PC-3 (cell line): ENCODE measurements at places on chromosomes 7 and 10. TPM values are rescaled to one million over a fixed set of nuclear protein-coding genes. Genes with fewer than 3 reads are reported as not detected.
A peak's percentile ranks its signal among the peaks of the same experiment; 100 is the strongest.

STK17A gene
- total RNA-seq = 75.4 and 82.5 TPM in 2 replicates

GRCh38 chr7:32072397-32072796, 2.2 kb upstream of the PDE1C start:
- no peak for DNase-seq

DNA sequence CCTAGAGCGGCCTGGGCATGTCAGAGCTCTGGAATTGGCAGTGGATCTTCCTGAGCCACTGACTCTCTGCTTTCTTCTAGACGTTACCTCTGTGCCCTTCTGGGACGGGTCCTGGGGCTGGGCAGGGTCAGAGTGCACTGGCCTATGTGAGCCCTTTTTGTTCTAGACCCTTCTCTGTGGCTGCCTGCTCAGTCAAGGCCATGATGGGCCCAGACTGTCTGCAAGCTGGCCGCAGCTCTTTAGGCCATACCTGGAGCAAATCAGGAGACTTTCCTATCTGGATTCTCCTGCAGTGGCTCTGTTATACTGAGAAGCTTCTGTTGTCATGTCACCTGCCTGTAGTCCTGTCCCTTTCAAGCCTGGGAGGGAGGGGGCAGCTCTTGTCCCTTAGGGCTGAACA, 70.1 kb downstream of the ADCY1 start:
- DNase-seq = no peak

DNA sequence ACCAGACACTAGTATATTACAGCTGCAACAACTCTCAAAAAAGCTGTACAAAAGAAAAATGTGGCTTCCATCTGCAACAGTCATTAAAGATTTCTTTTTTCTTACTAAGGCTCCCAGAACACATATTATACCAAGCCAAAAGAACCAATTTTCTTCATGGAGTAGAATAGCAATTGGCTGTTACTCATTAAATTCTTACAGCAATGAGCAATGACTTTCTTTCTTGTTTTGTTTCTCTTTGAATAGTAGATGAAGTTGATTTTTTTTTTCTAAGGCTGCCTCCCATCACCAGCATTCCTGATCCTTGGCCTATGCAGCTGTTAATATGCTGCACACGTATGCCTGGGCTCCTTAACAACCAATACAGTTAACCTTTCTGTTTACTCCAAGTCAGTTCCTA, 36.6 kb upstream of the SPOCK2 start:
- no peak for DNase-seq

DNA sequence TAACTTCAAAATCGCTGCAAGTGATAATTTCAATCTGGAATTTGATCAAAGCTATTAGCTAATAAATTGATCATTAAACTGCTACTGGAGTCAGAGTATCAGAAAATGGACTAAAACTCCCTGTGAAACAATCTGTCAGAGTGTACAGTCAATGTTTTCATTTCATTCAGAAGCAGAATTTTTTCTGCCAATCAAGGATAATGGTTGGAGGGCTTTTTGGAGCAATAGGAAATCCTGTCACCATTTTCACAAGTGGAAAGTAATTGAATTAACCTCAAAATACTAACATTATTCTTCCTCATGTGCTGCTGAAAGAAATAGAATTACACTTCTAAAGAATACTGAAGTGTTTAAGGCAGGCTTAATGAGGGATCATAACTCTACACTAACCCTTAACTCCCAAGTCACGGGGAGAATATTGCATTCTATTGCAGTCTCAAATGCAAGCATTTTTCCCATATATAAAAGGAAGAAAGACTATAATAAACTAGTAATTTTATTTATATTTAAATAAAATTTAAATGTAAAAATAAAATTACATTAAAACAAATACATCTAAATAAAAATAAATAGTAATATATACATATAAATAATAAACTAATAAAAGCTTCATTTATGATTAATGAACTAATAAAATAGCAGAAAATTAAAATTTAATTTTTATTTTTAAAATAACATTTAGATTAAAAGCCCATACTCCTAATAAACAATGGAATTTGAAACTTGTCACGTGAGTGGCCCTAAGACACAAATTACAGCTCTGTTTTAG, 67.1 kb downstream of the SEMA3E start:
- no peak for DNase-seq

MYL10 gene
- total RNA-seq = 0.69 TPM in 1 of 2 replicates, not detected in the other

DNA sequence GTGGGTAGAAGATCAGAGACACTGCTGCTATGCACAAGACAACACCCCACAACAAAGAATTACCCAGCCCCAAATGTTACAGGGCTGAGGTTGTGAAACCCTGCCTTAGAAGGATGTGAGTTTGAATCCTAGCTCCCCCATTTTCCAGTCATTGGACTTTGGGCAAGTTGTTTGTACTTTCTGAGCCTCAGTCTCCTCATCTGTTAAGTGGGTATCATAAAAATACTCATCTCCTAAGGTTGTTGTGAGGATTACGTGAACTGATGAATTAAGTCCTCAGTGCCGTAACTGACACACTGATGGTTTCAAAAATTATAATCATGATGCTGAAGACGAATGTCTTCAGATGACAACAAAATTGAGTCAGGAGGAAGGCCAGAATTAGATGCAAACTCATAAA, 30.3 kb downstream of the RHOBTB1 start:
- DNase-seq = no peak

IGF2BP3 gene
- 8.9 and 11.7 TPM in 2 replicates for total RNA-seq

DNA sequence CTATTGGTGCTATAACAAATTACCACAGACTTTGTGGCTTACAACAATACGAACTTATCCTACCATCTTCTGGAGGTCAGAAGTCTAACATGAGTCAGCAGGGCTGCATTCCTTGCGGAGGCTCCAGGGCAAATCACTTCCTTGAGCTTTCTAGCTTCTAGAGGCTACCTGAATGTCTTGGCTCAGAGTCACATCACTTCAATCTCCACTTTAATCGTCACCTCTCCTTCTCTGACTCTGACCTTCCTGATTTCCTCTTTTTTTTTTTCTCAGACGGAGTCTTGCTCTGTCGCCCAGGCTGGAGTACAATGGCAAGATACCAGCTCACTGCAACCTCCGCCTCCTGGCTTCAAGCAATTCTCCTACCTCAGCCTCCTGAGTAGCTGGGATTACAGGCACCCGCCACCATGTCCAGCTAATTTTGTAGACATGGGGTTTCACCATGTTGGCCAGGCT, 44.6 kb upstream of the ANAPC16 start:
- peak; percentile 93 for DNase-seq

DNA sequence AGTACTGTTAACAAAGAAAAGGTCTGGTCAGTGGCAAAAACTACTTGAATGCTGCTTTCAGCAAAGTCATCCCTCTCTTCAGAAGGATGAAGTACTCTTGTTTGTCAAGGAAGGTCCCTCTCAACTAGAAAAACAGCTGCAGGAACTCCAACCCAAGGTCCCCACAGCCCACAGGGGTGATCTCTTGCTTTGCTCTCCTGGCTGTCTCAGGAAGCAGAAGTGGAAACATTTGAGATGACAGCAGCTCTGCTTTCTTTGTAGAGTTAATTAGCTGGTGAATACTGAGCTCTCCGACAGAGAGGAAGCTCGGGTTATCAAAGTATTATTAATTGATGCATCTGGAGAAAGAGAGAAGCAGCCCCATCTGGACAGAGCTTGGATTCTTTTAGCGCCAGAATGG, 25.4 kb upstream of the LRGUK start:
- no peak for DNase-seq

- DNase-seq = no peak
These were observed 56.1 kb downstream of the SLIT1 start for GRCh38 chr10:97129666-97130065.

DNA sequence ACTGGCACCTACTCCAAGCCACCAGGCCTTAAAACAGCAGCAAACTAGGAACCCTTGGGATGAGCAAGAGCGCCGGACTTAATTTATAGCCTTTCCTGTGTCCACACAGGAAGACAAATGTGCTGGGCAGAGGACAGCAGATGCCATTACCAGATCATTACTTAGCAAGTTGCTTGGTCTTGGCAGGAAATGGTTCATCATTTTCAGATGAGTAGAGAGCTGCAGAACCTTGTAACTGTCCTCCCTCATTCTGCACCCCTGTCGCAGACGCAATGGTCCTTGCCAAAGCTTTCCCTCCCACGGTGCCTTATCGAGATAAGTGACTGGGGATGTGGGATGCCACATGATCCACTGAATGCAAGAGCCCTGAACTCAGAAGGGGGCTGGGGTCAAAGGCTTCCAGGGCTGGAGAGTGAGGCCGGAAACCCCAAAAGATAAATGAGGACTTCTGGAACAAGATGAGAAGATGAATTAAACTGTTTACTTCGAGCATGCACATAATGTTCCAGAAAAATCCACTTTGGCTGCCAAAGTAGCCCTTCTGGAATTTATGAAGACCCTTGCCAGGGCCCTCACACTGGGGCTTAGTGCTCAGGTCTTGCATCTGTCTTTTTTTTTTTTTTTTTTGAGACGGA, 145.6 kb upstream of the ZNF32 start:
- DNase-seq = no peak

- DNase-seq = no peak
These were observed 58.7 kb downstream of the C10orf120 start for GRCh38 chr10:122640921-122641320.

CNPY1 gene
- total RNA-seq = not detected in 2 replicates

LEP gene
- not detected in 2 replicates for total RNA-seq

H2BK1 gene
- total RNA-seq = not detected in 2 replicates

DYNC1I1 gene
- 2.4 and 6.5 TPM in 2 replicates for total RNA-seq

EXOC6 gene
- total RNA-seq = 5.5 and 5.7 TPM in 2 replicates

GRCh38 chr10:11331726-11332125, 279.7 kb downstream of the USP6NL start:
- DNase-seq = no peak

MRLN gene
- total RNA-seq = not detected in 2 replicates

WNT8B gene
- 0.29 TPM in 1 of 2 replicates, not detected in the other for total RNA-seq

- DNase-seq = no peak
These were observed 90.9 kb downstream of the BAMBI start for GRCh38 chr10:28768227-28768626.

DNA sequence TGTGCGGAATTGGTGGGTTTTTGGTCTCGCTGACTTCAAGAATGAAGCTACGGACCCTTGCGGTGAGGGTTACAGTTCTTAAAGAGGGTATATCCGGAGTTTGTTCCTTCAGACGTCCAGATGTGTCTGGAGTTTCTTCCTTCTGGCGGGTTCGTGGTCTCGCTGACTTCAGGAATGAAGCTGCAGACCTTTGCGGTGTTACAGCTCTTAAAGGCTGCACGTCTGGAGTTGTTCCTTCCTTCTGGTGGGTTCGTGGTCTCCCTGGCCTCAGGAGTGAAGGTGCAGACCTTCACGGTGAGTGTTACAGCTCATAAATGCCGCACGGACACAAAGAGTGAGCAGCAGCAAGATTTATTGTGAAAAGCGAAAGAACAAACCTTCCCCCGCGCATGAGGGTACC, 670.7 kb downstream of the CNTNAP2 start:
- no peak for DNase-seq

GRCh38 chr10:103542764-103543616, 49.5 kb downstream of the NEURL1 start:
- peak; percentile 58 for DNase-seq

- DNase-seq = peak; percentile 75
These were observed 75.9 kb downstream of the BUB3 start for GRCh38 chr10:123229927-123230630.
